ENCODE measurements at places on chromosomes 3 and 15. TPM values are rescaled to one million over a fixed set of nuclear protein-coding genes. Genes with fewer than 3 reads are reported as not detected.

GRCh38 chr15:101206176-101206591 lies 45.7 kb downstream of the CHSY1 start:
- no peaks in the 10 kb centered on the region for H3K36me3 ChIP-seq
- no peak overlapping the region for H3K4me3 ChIP-seq
- peaks cover 18% of the 10 kb centered on the region for H3K4me1 ChIP-seq
- no peak overlapping the region for H3K27ac ChIP-seq
- H3K27me3 ChIP-seq = no peaks in the 10 kb centered on the region
- no peak for DNase-seq

DNA sequence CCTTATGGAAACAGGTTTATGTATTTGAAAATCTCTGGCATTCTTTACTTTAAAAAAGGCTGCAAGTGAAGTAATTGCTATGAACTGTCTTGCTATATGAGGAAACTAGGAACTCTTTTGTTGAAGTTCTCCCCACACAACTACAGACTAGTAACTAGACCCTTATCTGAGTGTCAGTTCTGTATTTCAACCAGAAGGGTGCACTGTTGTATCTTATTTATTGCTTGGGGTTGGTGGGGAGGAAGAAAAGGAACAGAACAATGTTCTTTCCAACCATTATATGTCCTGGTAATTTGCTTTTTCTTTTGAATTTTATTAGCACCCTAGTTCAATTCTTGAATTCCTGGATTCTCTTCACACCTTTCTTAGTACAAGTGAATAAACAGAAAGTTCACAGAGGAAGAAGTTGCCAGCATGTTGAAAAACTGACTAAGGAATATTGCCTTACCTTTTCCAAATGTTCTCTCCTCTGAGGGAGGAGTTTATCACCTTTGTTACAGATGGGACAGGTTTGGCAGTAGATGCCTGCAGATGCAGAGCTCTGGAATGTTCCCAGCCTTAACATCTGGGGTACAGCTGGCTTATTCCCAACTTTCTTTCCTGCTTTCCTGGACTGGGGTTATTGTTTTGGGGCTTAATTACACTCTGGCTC lies 162.4 kb upstream of the CFAP20DC start:
- H3K4me1 ChIP-seq = no peaks in the 10 kb centered on the region
- no peaks in the 10 kb centered on the region for H3K36me3 ChIP-seq
- H3K4me3 ChIP-seq = no peak overlapping the region

DNA sequence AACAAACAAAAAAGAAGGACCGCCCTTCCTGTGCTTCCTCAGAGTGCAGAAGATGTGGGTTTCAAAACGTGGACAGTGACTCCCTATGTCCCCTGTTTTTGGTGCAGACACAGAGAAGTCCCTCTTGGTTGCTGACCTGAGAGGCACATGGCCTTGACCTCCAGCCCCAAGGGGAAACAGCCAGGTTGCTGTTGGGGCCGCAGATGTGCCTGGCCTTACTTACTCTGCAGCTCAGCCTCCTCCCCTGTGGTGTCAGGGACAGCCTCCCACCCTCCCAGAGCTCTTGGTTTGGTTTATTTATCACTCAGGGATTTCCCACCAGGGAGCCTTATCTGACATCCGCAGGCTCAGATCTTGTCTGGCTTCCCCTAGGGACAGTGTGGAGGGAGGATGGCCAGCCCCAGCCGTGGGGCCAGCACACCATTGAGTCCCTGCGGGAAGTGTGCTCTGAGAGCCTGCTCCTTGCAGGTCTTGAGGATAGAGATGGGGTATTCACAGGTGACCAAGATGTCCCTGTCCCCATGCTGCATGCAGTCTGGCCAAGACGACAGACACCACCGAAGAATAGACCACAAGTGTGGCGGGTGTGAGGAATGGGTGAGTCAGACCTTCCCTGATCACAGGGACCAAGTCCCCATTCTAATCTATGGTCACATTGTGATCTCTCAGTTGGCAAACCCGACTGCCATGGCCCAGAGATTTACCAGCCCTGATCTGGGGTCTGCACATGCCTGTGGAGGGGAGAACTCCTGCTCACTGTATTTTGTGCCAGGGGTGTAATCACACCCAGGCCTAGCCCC lies 134.3 kb upstream of the ABHD17C start:
- no peaks in the 10 kb centered on the region for H3K27me3 ChIP-seq
- H3K36me3 ChIP-seq = peaks cover 58% of the 10 kb centered on the region
- H3K4me3 ChIP-seq = no peak overlapping the region
- peak overlapping the region; percentile 29 for H3K27ac ChIP-seq
- no peak for DNase-seq

DNA sequence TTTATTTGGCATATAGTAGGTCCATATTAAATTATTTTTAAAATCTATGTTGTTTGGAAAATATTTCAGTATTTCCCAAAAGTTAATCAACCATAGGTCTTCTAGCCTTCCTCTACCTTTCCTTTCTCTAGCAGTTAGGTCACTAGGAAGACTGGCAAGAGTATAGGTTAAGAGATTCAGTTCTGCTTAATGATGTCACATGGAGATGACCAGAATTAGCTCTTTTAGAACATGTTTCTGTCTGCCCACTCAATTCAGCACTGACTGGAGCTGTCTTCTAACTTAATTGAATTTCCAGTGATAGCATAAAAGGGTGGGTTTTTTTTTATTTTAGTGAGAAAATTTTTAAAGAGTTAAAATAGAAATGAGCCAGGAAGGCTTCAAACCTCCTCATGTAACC lies 23.8 kb upstream of the ZBED2 start:
- no peaks in the 10 kb centered on the region for H3K27me3 ChIP-seq
- no peaks in the 10 kb centered on the region for H3K36me3 ChIP-seq
- DNase-seq = no peak
- H3K4me3 ChIP-seq = no peak overlapping the region
- no peak overlapping the region for H3K27ac ChIP-seq

The HTR3C gene
- polyA plus RNA-seq = not detected
